Activated CD4-positive, alpha-beta memory T cell treated with anti-CD3 and anti-CD28 coated beads for 36 hours (primary cell): ENCODE measurements at places on chromosomes 1 and 21. TPM values are rescaled to one million over a fixed set of nuclear protein-coding genes. Genes with fewer than 3 reads are reported as not detected.

- no peaks in the 10 kb centered on the region for H3K36me3 ChIP-seq
- H3K4me3 ChIP-seq = no peak overlapping the region
- no peak overlapping the region for H3K27ac ChIP-seq
- no peaks in the 10 kb centered on the region for H3K4me1 ChIP-seq
- no peaks in the 10 kb centered on the region for H3K27me3 ChIP-seq
- no peak for DNase-seq
These were observed 82.8 kb upstream of the ATP1A1 start for GRCh38 chr1:116290085-116290705.

GRCh38 chr1:51439053-51439452, 80.0 kb downstream of the EPS15 start:
- H3K4me3 ChIP-seq = no peak overlapping the region
- peaks cover 35% of the 10 kb centered on the region for H3K4me1 ChIP-seq
- peaks cover 51% of the 10 kb centered on the region for H3K36me3 ChIP-seq
- no peak for DNase-seq
- no peak overlapping the region for H3K27ac ChIP-seq

DNA sequence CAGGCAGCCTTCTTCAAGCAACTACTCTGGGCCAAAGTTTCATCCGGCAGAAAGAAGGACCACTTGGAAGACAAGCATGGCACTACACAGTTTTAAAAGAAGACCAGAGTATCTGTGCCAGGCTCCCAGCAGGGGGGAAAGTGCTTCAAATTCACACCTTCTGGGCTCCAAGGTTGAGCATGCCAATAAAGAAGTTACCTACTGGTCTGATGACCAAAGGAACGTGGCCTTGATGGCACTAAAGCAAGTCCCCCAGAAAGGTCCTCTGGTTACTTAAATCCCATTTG, 73.5 kb downstream of the CD46 start:
- DNase-seq = no peak
- H3K36me3 ChIP-seq = peaks cover 24% of the 10 kb centered on the region
- H3K4me3 ChIP-seq = peak overlapping the region; percentile 89

- no peak overlapping the region for H3K27ac ChIP-seq
- no peaks in the 10 kb centered on the region for H3K4me1 ChIP-seq
- H3K27me3 ChIP-seq = no peaks in the 10 kb centered on the region
- H3K4me3 ChIP-seq = no peak overlapping the region
- peaks cover 4% of the 10 kb centered on the region for H3K36me3 ChIP-seq
- no peak for DNase-seq
These were observed 6.9 kb upstream of the KNCN start for GRCh38 chr1:46558141-46558963.

DNA sequence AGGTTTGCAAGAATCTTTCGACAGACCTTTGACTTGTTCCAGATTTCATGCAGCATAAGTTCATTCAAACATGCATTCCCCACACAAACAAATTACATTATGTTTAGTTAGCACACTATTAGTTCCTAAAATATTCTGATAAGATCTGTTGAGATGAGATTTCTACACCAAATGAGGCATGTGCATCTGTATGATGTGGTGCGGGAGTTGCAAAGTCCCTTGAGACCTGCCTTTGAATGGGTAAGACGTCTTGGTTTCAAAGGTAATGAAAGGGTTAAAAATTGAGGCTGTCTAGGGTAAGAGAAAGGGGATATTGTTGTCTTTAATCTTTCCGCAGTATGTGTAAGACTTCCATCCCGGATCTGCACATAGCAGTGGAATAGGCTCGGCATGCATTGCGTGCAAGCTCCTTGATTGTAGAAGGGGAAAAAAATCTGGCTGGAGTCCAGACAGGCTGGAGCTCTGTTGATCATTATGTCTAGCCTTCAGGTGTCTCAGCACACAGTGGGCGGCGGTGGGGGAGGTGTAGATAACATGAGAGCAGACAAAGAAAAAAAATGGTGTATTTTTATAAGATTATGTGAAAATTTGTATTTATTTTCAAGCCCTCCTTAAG, 296.6 kb downstream of the PTPRC start:
- H3K36me3 ChIP-seq = no peaks in the 10 kb centered on the region
- peak; percentile 62 for DNase-seq
- H3K4me1 ChIP-seq = peaks cover 28% of the 10 kb centered on the region
- H3K27me3 ChIP-seq = no peaks in the 10 kb centered on the region
- H3K27ac ChIP-seq = no peak overlapping the region

- no peaks in the 10 kb centered on the region for H3K27me3 ChIP-seq
- H3K4me3 ChIP-seq = no peak overlapping the region
- H3K27ac ChIP-seq = no peak overlapping the region
- no peak for DNase-seq
These were observed 8.8 kb upstream of the UAP1 start for GRCh38 chr1:162552684-162553252.

DNA sequence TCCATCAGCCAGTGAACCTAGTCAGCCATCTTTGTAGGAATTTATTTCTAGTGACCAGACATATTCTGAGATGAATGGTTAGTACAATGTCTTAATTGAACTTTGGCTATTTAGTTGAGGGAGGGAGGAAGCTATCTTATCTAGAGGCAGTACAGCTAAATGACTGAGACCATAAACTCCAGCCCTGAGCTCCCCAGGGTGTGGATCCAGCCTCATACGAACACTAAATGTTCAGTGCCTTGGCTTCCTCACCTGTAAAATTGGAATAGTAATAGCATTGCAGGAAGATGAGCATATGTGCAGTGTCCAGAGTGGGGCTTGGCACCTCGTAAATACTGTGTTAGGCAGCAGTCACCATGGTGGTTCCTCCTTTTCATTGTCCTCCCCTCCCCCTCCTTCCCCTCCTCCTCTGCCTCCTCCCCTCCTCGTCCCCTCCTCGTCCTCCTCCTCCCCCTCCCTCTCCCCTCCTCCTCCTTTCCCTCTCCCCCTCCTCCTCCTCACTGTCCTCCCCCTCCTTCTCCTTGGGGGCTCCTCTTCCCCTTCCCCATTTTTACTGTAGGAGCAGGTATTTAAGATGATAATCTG, 108.2 kb downstream of the GALNT2 start:
- DNase-seq = no peak
- H3K36me3 ChIP-seq = peaks cover 18% of the 10 kb centered on the region
- H3K27me3 ChIP-seq = no peaks in the 10 kb centered on the region
- no peak overlapping the region for H3K4me3 ChIP-seq
- H3K4me1 ChIP-seq = peaks cover 19% of the 10 kb centered on the region
- H3K27ac ChIP-seq = no peak overlapping the region

GRCh38 chr1:204350857-204351573, 8.7 kb downstream of the PLEKHA6 start:
- no peak for DNase-seq
- H3K4me1 ChIP-seq = peaks cover 3% of the 10 kb centered on the region
- H3K36me3 ChIP-seq = no peaks in the 10 kb centered on the region
- H3K4me3 ChIP-seq = no peak overlapping the region

Gene TMOD4
- total RNA-seq = 2.7 TPM

Gene OPN3
- 9.0 TPM for total RNA-seq

Gene SLC35F3
- 0.59 TPM for total RNA-seq
